ENCODE measurements at places on chromosomes 7 and 10.
A peak's percentile ranks its signal among the peaks of the same experiment; 100 is the strongest.

DNA sequence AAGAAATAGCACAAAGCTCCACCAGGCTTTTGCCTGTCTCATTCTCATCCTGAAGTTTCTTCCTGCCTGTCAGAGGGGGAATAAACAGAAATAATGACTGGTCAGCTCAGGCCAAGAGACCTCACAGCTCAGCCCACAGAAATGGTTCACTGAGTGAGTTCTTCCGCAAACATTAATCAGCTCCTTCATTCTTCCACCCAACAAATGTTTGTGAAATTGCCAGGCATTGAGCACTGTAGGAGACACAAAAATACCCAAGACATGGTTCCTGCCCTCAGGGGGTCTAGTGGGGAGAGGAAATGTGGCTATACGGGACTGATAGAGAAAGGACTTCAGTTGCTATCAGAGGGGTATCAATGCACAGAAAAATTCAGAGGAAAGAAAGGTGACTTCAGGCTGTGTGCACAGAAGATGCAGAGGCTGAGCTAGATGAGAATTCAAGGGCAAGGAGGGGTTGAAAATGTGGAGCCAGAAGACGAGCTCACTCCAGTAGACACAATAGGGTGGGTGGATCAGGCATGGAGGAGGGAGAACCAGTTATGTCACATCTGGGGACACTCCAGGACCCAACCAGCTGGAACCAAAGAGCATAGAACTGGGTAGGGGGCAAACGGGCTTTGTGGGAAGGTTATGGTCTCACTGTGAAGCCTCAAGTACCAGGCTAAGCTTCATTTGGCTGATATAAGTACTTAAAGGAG is 20.9 kb downstream of the MYOF start:
- DNase-seq, result peak; percentile 30

- no peak for DNase-seq
Observed at GRCh38 chr10:59896191-59896590, 10.2 kb downstream of the CCDC6 start.

DNA sequence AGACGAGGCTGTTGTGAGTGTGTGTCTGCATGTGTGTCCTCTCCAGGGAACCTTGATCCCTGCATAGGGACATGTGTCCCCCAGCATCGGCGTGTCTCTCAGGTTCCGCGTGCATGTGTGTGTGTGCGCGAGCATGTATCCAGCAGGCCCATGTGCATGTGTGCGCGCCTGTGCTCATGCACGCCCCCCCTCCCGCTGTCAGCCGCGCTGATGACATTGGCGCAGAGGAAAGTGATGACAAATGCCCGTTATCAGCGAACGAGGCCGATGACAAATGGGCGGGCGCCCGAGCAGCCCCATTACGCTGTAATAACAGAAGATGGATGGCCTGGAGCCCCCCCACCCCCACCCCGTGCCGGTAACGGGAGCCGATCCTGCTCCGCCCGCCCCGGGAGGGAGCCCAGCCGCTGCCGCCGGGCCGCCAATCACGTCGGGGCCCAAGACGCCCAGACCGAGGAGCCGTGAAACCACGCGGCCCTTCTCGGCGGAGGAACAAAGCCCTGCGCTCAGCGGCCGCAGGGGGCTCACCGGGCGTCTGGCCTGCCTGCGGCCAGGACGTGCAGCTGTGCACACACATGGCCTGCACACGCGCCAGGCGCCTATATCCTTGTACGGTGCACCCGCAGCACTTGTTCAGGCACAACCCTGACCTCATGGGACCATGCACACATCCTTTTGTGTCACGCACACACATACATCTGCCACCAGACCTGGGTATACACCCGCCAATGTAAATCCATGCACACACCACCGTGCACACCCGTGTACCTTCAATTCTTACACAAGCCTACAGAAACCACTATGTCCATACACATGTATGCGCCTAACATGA is 21.5 kb downstream of the POLL start:
- peak; percentile 18 for DNase-seq

DNA sequence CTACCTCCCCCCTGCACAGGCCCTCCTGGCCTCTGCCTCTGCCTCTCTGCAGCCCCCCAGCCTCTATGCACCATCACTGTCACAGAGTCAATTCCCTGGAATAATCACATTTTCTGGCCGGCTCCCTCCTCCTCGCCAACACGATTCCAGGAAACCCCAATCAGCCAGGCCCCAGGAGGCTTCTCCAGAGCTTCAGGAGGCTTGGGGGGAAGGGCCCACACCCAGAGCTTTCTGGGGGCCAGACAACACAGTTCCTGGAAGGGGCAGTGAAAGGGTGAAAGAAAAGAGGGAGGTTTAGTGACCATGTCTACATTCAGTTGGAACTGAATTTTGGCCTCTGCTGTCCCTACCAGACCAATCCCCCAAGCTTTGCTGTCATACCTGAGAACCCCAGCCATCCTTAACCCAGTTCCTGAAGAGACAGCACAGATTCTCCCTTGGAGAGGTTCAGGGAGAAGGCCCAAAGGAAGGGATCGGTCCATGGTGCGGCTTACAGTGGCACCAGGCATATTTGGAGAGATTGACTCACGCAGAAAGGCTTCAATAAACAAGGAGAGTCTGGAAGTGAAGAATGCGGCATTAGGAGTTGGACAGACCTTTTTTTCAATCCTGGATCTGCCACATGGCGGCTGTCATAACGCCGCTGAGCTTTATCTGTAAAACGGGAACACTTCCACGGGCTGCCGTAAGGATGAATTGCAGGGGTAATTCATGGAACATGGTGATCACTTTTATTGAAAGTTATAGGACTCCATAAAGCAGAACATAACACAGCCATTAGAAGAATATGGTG is 89.0 kb downstream of the NEURL1 start:
- DNase-seq, result no peak

DNA sequence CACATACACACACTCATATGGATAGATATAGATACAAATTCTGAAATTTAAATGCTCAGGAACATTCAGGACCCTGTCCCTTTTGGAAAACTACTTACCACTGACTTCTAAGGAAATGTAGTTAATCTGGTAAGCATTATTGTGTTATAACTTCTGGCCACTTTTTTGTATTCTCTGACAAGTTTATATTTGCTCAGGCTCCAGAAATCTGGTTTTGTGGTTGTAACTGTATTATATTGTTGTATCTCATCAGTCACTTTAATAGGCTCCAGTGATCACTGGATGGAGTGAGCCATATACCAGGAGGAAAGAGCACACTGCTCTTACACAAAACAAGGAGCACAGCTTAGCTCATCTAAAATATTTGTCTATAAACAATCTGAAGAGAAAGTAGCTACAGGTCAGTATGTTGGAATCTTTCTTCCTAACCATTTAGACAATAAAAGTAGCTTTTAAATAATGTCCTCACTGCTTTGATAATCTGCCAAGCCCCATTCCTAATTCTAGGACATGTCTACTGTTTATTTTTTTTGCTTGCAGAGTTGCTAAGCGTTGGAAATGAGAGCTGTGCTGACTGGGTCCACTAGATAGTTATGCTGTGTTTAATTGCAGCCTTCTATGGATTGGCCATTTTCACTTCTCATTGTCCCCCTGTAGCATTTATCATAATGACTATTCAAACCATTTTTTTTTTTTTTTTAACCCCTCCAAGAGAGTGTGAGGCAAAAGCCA is 43.8 kb downstream of the SMNDC1 start:
- DNase-seq, result no peak

- DNase-seq, result peak; percentile 18
Observed at GRCh38 chr10:89037096-89037495, 46.5 kb downstream of the FAS start.

DNA sequence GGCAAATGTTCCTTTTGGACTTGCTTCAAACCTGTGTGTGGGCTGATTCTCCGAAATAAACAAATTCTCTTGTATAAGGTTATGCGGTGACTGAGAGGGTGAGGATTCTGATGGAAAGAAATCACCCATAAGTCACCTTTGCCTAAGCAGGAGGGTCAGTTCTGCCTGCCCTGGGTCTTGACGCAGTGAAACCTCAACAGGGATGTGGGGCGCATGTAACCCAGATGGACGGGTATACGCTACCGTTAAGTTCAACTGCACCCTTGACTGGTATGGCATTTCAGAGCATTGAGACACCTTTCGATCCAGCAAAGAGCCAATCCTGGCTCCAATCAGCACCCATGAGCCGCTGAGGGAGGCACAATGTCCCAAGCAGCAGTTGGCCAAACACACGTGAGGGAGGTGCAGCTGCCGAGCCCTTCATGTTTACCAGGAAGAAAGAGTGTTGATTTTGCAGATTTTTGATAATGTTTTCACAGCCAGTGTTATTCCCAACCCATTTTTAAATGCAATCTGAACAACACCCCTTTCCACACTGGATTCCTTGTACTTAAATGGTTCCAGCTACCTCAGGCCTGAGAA is 48.1 kb downstream of the SORBS1 start:
- DNase-seq, result no peak

GRCh38 chr10:97412891-97413304 is 11.8 kb upstream of the RRP12 start:
- peak; percentile 46 for DNase-seq

- no peak for DNase-seq
Observed at GRCh38 chr10:125257521-125258108, 97.3 kb upstream of the CTBP2 start.

- no peak for DNase-seq
Observed at GRCh38 chr10:78448994-78449418, 415.3 kb downstream of the RPS24 start.

- peak; percentile 38 for DNase-seq
Observed at GRCh38 chr10:59654007-59654406, 55.6 kb downstream of the SLC16A9 start.

DNA sequence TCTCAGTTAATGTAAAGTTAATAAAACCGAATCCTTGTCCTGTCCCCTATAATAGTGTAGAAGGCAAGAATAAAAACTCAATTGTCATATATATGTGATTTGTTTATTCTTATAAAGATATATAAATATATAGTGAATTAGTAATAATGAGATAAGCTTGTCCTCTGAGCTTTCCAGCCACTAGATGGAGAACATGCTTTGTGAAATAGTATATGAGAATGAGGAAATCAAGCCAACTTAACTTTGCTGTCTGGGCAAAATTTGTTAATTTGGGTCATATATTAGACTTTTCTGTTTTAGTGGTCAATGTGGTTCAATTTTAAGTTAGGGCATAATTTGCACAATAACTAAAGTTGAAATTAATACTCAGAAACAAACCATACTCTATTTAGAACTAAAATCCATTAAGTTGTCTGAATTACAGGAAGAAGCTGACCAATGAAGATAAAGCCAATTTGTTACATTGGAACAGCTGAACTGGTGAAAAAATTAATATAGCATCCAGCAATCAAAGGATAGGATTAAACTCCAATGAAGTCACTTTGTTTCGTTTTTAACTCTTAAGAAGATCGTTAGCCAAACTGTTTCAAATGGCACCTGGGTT is 595.0 kb downstream of the ARL4A start:
- DNase-seq, result peak; percentile 43

- DNase-seq, result peak; percentile 58
Observed at GRCh38 chr10:35331894-35332640, 4.2 kb upstream of the CCNY start.

GRCh38 chr7:95723583-95724180 is 48.7 kb upstream of the DYNC1I1 start:
- peak; percentile 56 for DNase-seq

- no peak for DNase-seq
Observed at GRCh38 chr7:87413029-87413428, 62.5 kb downstream of the ABCB4 start.

- no peak for DNase-seq
Observed at GRCh38 chr7:151384776-151385625, 24.8 kb downstream of the WDR86 start.

DNA sequence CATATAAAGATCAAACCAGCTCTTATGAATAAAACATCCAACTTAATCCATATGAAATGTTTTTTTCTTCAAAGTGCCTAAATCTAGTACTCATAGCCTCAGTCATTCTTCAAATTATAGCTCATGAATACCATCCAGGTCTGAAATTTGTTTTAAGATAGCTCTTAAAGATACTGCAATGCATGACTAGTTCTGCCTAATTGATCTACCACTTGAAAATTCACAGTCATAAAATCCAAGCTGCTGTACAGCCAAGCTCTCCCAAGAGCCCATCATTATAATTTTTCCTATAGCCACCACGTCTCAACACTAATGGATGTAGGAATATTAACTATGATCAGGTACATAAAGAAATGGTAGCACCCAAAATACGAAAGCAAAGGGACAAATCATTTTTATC is 87.9 kb upstream of the RNF148 start:
- no peak for DNase-seq

DNA sequence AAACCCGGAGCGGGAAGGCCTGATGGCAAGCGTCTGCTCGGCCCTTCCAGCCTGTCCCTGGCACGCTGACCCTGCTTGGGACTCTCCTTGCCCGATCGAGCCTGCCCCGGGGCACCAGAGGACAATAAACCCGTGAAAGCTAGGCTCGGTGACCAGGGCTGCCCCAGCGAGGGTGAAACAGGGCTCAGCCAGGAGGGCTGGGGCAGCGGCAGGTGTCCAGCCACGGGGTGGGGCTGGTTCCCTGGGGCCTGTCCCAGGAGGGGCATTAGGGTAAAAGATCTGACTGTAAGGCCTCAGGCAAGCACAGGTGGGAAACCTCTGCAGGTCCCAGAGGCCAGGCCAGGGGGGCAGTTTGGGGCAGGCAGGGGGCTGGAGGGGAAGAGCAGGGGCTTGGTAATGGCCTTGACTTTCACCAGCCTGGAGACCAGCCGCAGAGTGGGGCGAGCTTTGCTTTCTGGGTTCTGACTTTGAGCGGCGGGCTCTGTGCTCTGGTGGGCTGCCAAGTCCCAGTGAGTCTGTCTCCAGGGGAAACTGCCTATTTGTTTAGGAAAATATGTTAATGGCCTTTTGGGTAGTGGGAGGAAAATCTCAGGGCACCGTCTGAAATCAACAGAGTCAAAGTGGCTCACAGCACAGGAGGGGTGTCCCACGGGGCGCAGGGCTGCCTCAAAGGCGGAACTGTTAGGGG is 68.2 kb upstream of the INPP5A start:
- DNase-seq, result no peak

GRCh38 chr10:88198023-88198422 is 334.6 kb downstream of the PTEN start:
- DNase-seq, result no peak

- DNase-seq, result peak; percentile 48
Observed at GRCh38 chr10:112663234-112664125, 216.5 kb downstream of the VTI1A start.

- no peak for DNase-seq
Observed at GRCh38 chr7:154371424-154371823, 319.2 kb downstream of the DPP6 start.

GRCh38 chr7:3238525-3239210 is 62.4 kb upstream of the SDK1 start:
- DNase-seq, result peak; percentile 4

All from suppressor macrophage (primary cell).